Effector memory CD4-positive, alpha-beta T cell (primary cell): ENCODE measurements at places on chromosomes 3 and 15.

- DNase-seq, result no peak
Observed at GRCh38 chr15:40927495-40927872, 1.7 kb upstream of the DLL4 start.

- DNase-seq, result no peak
Observed at GRCh38 chr3:133038089-133038730, at the start of gene TMEM108. TSS of gene TMEM108 (plus strand) at chr3:133038391.

- DNase-seq, result no peak
Observed at GRCh38 chr3:127765735-127766134, 56.6 kb downstream of the MGLL start.

DNA sequence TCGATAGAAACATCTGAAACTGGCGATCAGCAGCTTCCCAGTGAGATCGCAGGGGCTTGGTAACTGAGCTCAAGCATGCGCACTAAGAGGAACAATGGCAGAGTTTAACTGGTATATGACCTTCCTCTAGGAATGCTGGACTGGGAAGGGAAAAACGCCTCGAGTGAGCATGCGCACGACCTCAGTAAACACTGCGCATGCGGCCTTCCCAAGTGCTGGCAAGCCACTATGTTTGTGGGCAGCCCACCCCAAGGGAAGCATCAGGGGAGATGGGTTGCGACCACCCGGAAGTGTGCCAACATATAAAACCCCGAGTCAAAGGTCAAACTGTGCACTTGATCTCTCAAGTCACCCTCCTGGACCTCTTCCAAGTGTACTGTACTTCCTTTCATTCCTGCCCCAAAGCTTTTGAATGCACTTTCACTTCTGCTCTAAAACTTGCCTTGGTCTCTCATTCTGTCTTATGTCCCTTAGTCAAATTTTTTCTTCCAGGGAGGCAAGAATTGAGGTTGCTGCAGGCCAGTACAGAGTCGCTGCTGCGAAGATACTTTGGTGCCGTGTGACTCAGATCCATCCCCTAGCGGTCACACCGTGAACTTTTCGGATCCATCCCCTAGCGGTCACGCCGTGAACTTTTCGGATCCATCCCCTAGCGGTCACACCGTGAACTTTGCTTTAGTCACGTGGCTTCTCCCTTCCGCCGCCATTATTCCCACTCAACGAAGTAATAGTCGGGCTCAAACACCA is 243.3 kb downstream of the FAM43A start:
- DNase-seq, result no peak

GRCh38 chr15:31372635-31373091 is 46.0 kb downstream of the KLF13 start:
- DNase-seq, result no peak

DNA sequence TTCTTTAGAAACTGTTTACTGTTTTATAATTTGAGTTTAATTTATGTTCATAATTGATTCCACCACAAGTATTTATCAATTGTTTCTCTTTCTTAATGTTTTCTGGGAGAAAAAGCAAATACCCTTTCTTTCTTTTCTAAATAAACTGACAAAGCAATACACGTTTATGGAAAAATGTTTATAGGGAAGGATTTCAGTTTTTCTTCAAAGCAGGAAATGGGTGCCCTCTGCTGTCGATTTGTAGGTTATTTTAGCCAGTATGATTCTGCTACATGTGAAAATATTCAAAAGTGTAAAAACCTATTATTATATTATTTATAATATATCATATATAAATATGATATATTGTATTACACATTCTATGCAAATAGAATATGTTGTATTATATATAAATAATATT is 921.0 kb upstream of the ROBO1 start:
- DNase-seq, result no peak
